Activated effector memory CD4-positive, alpha-beta T cell treated with Interleukin-2 at 50 U/mL for 16 hours (primary cell): ENCODE measurements at places on chromosomes 4 and X.

DNA sequence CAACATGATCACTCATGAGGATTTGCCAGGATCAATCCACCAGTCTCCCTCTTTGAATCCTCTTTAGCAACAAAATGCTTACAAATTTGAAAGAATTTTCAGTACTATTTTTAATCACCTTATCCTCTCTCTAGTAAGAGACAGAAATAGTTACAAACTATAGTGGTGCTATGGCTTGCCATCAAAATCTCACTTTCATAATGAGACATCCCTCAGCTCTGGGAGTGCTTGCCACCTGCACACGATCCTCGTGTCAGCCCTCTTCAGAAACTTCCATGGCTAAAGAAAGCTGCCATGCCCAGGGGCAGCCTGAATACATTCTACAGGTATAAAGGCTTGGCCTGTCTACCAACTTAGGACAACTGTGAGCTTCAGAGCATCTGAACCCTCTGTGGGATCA lies 5.1 kb upstream of the DHX15 start:
- no peak for DNase-seq

GRCh38 chr4:89134775-89135319 lies 23.5 kb downstream of the TIGD2 start:
- no peak for DNase-seq

DNA sequence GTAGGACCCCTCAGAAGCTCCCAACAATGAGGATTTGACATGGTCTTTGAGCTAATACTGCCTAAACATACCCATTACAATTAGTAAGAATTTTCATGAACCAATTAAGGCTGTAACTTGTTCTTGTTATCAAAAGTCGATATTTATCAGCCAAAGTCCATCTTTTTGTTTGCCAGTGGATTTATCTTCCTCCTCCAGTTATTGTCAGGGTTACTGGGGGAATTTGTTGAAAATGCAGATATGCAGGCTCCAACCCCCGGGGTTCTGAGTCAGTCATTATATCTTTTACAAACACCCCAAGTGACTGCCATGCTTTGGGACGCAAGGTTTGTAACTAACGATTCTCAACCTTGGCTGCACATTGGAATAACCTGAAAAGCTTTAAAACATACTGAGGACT lies 338.8 kb upstream of the PPARGC1A start:
- no peak for DNase-seq

GRCh38 chrX:39592776-39593175 lies 505.0 kb downstream of the BCOR start:
- no peak for DNase-seq

GRCh38 chr4:2862528-2862927 lies 18.9 kb downstream of the ADD1 start:
- no peak for DNase-seq

DNA sequence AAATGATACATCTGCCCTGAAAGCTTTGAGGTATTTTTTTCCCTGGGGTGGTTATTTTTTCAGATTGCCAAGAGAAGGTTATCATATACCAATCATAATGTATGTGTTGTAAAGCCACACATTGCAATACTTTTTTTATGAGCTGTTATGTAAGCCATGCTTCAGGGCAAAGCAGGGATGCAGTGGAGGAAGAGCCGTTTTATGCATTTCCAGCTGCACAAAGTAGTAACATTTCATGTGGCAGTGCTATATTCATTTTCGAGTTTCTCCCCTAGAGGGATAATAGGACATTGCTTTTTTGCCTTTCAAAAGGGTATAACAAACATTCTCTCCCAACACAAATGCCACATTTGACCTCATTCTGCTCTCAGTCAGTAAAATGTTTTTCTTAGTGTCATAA lies 68.5 kb downstream of the GALNT7 start:
- DNase-seq, result no peak

- no peak for DNase-seq
These were observed 40.1 kb downstream of the UGT2B17 start for GRCh38 chr4:68535974-68536373.

DNA sequence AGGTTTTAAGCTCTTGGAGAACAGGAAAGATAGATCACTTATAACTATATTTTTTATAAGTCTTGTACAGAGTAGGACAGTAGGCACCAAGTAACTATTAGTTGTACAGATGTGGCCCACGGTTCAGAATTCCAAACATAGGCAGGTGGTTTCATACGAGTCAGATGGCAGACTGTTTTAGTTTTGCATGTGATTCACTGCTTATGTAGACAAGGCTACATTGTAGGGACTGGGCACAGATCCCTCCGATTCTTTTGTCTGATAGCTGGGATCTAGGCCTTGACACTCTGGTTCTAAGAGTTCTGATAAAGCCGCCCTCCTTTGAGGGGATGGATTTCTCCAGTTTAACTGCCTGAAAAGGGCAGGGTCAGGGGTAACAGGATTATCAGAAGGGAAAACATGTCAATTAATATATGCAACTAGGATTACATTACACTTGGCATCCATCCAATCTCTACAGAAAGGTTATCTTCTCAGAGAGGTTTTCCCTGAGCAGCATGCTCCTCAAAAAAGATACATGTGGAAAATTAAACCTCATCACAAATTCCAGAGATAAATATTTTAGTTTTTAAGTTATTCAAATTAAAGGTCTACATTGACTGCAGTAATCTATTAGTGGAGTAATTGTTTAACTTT lies 87.8 kb downstream of the SPRY1 start:
- no peak for DNase-seq

- DNase-seq, result no peak
These were observed 2.1 kb downstream of the GEMIN8 start for GRCh38 chrX:14027511-14028019.

DNA sequence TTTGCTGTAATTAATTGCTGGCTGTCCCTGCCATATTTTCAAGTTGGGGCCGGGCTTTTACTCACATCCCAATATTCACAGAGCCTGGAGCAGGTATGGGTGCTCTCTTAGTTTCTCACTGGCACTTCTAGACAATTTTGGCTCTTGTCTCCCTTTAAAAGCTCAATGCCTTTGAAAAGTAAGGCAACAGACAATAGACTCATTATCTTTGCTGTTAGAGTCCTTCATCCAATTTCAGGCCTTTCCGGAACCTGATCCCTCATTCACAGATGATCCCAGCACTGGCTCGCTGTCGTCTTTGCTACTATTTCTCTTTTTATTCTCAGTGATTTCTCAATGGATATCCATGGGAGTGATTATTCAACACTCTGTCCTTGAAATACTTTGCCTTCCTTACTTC lies 6.7 kb downstream of the ARSJ start:
- DNase-seq, result no peak

GRCh38 chrX:103464072-103464773 lies 55.1 kb downstream of the RAB40A start:
- DNase-seq, result peak; percentile 7

GRCh38 chrX:50978920-50979682 lies 68.6 kb downstream of the BMP15 start:
- no peak for DNase-seq

- DNase-seq, result no peak
These were observed 159.3 kb downstream of the SH3KBP1 start for GRCh38 chrX:19727887-19728648.

- DNase-seq, result peak; percentile 27
These were observed 752 bp downstream of the SEPTIN11 start for GRCh38 chr4:76950052-76950955.

DNA sequence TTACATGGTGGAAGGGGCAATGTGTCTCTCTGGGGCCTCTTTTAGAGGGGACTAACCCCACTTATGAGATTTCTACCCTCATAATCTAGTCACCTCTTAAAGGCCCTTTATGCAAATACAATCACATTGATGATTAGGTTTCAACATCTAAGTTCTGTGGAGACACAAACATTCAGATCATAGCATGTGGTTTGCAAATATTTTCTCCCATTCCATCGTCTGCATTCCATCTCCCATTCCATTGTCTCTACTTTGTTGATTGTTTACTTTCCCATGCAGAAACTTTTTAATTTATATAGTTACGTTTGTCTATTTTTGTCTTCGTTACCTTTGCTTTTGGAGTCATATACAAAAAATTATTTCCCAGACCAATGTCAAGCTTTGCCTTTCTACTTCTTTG lies 927.5 kb upstream of the INTU start:
- no peak for DNase-seq

DNA sequence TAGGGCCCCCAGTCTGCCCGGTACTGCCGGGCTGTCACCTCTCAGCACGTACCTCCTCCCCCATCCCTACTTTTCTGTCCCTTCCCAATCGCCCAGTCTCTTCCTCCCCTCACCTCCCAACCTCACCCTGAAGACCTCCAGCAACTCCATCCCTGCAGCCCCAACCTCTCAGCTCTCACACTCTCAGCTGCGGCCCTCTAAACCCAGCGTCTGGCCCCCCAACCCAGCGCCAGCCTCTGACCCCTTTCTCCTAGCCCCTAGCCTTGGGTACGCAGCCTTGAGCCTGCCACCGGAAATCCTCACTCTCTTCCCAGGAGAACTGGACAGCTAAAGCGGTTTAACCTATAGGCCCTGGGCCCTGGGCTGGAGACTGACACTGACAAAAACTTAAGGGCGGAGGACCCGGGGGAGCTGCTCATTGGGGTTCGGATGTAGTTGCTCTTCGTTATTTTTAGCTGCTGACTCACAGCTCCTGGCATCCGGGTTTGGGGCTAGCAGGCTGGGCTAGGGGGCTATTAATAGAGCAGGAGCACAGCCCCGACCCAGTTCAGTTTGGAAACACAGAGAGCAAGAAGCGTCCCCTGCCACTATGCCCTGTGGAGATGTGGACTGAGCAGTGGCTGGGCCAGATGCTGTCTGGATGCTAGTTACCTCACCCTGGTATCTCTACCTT lies 9.6 kb upstream of the DLG3 start:
- DNase-seq, result no peak

- DNase-seq, result no peak
These were observed 170.7 kb upstream of the SLC7A11 start for GRCh38 chr4:138412847-138413246.

DNA sequence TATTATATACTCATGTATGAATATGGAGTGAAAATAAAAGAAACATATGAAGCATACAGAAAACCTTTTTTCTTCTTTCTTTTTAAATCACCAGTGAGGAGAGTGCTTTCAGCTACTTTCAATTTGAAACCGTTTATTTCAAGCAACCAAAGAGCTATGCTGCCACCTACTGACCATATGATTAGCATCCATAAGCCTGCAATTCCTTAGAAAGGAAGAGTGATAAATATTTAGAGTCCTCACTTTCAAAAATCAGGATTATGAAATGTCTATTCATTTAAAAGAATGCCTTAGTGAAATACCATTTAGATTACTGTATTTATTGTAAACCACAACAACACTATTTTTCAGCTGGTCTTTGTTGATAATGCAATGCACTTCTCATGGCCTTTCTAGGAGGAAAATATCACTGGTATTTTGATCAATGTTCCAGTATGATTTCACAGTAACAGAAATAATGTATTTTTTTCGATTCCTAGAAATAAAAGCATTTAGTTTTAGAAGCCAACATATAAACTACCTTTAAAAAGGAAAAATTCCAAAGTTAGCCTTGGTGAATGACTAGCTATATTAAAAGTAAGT lies 667.6 kb downstream of the PCDH18 start:
- DNase-seq, result no peak

- no peak for DNase-seq
These were observed 39.0 kb downstream of the F11 start for GRCh38 chr4:186304866-186305505.

DNA sequence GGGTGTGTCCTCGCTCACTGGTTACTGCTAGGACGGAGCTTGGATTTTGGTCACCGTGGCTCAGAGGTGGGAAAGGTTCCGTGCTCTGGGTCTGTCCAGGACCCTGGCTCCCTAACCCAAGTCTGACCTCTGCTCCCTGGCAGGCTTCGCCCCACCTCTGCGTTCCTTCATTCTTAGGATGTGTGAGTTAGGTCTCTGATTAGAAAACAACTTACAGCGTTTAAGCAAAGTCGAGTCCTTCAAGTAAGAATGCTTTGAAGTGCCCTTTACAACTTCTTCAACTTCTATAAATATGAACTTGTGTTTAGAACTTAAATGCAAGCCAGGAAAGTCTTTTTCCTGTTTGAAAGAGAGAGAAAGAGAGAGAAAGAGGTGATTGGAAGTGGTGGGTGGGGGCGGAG lies 891 bp downstream of the TLR2 start:
- no peak for DNase-seq

GRCh38 chr4:6732441-6733357 lies 16.7 kb downstream of the BLOC1S4 start:
- no peak for DNase-seq

DNA sequence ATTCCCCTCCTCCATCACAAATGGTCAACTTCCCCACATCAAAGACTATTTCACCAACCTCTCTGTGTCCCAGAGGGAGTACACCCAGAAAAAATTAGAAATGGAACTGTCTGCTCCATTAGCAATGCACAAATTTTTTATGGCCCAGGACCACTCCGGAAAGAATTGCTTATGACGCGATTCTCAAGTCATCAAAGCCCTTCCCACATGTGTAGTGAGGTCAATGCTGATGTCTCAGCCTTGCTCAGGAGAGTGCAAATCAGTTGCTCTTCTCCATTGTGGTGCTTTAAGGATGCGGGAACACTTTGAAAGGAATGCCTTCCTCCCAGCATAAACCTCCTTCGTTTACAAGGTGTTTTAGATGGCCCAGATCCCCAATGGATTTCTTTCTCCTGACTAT lies 518.3 kb downstream of the PPARGC1A start:
- DNase-seq, result no peak

- DNase-seq, result no peak
These were observed 62.6 kb downstream of the DGKK start for GRCh38 chrX:50407976-50408375.

- DNase-seq, result no peak
These were observed 150.6 kb downstream of the CEP135 start for GRCh38 chr4:56099378-56099786.

DNA sequence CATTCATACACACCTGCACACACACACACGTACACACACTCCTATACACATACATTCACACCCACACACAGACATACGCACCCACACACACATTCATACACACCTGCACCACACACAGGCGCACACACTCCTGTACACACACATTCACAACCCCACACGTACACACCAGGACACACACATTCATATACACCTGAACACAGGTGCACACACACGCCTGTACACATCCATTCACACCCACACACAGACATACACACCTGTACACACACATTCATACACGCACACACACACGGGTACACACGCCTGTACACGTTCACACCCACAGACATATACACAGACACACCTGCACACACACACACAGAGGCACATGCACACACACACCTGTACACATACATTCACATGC lies 53.0 kb upstream of the PPP2R3B start:
- no peak for DNase-seq

DNA sequence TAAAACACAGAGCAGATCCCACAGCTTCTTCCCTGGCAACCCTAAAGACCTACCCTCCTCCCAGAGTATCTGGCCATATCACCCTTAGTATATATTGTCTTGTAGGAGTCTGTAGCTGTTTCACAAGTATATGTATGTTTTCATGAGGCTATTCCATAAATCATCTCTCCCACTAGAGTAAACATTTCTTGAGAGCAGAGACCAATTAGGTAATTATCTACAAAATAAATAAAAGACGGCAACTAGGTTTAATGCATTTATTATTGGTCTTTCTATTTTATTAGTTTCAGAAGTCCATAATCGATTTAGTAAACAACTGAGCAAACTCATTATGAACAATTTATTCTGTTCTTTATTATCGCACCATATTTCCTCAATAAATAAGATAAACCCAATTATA lies 7.0 kb downstream of the ACOT9 start:
- no peak for DNase-seq

- peak; percentile 29 for DNase-seq
These were observed 62.4 kb downstream of the TRAPPC11 start for GRCh38 chr4:183721207-183722081.

GRCh38 chr4:58658701-58659100 lies 1548.5 kb upstream of the IGFBP7 start:
- no peak for DNase-seq
